NCI-H187 (cell line): ENCODE measurements at places on chromosomes 11 and 22.

DNA sequence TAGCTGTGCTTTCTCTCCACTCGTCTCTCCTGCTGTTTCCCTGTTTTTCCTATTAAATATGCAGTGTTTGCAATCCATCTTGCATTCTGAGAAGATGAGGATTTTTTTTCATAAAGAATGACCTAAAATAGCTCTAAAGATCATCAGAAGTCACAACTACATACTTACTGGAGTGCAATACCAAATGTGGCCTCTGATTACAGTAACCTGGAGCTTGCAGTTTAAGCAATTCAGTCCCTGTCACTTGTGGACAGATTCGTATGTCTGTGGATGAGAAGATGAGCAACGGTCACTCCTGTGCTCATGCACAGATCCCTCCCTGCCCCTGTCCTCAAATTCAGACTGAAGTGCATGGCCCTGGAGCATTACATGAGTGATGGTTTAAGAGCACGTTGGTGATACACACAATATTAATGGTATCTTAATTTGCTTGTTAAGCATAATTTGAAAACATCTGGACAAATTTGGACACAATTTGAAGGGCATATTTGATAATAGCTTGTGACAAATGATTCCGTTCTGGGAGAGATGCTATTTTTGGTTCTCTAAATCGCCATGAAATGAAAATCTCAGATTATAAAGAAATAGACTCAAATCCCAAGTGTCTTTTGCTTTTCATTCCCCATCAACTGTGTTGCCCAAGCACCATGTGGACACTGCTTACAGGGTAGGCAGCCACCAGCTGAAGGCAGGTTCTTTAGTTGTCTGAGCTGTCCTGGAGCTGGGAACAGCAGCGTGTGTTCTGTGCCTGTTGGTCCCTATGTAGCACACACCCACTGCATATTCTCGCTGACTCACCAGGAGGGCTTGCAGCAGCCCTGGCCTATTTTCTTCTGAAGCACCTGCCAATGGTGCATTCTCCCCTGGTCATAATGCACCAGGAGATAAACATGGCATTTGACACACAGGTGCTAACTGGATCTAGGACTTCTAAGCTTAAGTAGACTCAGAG lies 32.6 kb upstream of the PRAME start:
- DNase-seq = no peak

DNA sequence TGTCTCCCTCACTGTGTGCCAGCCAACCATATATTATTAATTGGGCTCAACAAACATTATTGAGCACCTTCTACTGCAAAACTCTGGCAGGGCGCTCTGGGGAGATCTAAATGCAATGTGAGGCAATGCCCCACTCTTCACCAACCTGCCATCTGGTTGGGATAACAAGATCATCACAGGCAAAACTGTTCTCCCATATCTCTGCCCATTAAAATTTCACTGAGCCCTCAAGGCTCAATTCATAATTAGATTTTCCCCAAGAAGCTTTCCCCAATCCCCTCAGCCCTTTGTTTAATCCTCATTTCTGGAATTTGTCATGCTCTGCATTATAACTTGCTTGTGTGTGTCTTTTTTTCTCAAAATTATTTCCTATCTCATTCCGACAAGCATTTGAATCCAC lies 106.6 kb downstream of the ARL14EP start:
- DNase-seq = no peak

- DNase-seq = no peak
These were observed 111.7 kb downstream of the MYO18B start for GRCh38 chr22:25853501-25854284.

DNA sequence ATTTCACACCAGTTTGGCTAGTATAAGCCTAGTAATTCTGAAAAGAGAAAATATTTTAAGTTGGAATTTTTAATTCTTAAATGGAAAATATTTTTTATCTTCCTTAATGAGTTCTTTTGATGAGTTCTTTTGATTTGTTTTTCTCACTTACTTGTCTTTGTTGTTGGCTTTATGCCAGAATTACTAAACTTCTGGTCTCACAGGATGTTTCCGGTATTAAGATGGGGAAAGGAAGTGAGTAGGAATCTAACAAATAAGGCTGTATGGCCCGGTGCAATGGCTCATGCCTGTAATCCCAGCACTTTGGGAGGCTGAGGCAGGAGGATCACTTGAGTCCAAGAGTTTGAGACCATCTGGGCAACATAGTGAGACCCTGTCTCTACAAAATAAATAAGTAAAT lies 106.4 kb downstream of the ARHGAP42 start:
- DNase-seq = no peak

GRCh38 chr11:6755303-6755952 lies 16.3 kb downstream of the OR2AG2 start:
- DNase-seq = no peak

- no peak for DNase-seq
These were observed 690 bp upstream of the UVRAG start for GRCh38 chr11:75814363-75814676.

GRCh38 chr11:96752221-96752620 lies 362.4 kb downstream of the JRKL start:
- DNase-seq = no peak

DNA sequence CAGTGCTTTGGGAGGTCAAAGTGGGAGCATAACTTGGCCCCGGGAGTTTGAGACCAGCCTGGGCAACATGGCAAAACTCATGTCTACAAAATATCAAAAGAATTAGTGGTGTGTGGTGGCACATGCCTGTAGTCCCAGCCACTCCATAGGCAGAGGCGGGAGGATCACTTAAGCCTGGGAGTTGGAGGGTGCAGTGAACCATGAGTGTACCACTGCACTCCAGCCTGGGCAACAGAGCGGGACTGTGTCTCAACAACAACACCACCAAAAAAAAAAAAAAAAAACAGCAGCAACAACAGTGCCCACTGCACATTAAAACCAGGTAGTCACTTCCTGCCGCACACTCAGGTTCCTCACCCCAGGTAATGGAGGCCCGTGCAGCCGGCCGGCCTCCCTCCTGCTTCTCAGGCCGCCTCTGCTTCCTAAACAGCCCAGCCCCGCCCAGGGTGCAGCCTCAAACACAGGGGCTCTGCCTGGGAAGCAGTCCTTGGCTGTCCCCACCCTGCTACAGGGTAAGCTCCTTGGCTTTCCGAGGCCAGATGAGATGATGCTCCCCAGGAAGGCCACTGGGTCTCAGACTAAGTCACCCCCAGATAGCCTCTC lies 318.3 kb downstream of the SHANK2 start:
- DNase-seq = no peak

DNA sequence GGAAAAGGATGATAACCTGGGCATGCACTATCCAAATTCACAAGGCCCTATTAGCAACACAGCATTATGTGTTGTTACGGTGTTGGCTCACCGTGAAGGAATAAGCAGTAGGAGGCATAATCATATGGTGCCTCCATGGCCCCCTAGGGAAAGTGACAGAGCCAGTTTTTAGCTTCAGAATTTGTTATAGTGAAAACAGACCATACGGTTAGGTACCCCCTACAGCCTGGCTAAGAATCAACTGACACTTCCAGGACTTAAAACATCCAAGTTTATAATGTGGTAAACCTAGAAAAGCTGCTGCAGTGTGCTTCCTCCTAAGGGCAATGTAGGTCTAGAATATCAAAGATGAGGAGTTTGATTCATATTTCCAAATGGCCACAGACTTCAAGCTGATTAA lies 30.4 kb downstream of the KIF18A start:
- no peak for DNase-seq

DNA sequence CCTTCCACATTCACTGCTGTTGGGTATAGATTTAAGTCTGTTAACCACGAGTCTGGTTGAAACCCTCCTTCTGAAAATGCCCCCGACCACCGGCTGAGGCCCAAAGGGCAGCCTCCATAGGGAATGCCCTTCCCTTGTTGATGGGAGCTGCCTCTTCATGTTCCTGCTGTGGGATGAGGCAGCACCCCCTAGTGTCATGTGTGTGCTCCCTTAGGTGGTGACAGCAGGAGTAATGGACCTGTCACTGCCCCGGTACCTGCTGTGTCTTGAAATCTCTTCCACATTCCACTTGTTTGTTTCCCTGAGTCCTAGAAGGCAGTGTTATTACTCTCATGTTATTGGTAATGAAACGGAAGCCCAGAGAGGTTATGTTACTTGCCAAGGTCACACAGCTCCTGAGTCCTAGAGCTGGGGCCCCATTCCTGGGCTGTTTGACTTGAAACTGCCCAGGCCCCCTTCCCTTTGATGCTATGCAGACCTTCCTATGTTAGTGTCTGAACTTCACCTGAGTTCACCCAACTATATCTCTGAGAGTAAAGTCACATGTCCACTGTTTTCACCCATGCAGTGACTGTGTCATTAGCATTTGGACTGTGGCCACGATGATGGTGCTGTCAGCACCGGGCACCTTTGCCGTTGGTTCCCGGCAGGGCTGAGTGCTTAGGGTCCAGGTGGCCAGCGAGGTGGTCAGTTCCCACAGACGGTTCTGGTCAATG lies 234.3 kb downstream of the TBC1D22A start:
- no peak for DNase-seq

- no peak for DNase-seq
These were observed 77.5 kb downstream of the THAP12 start for GRCh38 chr11:76303399-76303798.

GRCh38 chr11:85813721-85814120 lies 2.8 kb upstream of the SYTL2 start:
- peak; percentile 8 for DNase-seq

DNA sequence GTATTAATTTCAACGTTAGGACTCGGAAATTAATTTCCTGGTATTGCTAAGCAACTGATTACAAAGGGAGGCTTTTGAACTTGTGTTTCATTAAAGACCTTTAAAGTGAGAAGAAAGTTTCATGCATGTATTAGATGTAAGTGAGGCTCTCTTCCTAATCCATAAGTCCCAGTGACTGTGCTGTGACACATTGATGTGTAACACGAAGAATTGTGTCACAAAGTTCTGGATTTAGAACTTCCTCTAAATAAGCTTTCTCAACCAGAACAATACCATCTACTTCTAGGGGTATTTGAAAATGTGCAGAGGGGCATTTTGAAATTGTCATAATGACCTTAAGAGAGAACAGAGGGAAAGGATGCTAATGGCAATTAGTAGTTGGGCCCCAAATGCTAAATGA lies 14.4 kb downstream of the DCUN1D5 start:
- DNase-seq = no peak

DNA sequence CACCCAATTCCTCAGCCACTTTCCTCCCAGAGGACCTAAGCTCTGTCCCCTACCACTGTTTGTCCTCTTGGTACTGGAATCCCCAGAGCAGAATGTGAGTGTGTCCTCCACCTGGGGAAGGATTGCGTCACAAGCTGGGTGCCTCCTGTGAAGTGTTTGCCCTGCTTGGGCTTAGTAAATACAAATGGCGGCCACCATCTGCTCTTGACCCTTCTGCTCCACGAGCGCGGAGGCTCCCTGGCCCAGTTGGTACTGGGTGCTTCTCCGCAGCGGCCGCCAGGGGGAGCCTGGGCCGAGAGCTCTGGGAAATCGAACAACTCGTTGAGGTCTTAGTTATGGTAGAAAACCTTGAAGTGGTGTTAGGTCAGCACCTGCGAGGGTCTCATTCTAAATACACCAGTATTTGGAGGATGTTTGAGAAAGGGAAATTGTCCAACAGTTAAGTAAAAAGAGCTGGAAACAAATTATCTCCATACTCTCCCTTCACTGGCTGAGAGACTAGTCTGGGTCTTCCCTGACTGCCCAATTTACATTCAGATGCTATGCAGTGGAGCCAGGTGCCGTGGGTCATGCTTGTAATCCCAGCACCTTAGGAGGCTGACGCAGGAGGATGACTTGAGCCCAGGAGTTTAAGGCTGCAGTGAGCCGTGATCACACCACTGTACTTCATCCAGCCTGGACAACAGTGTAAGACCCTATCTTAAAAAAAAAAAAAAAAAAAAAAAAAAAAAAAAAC lies 74.6 kb upstream of the TEAD1 start:
- no peak for DNase-seq

DNA sequence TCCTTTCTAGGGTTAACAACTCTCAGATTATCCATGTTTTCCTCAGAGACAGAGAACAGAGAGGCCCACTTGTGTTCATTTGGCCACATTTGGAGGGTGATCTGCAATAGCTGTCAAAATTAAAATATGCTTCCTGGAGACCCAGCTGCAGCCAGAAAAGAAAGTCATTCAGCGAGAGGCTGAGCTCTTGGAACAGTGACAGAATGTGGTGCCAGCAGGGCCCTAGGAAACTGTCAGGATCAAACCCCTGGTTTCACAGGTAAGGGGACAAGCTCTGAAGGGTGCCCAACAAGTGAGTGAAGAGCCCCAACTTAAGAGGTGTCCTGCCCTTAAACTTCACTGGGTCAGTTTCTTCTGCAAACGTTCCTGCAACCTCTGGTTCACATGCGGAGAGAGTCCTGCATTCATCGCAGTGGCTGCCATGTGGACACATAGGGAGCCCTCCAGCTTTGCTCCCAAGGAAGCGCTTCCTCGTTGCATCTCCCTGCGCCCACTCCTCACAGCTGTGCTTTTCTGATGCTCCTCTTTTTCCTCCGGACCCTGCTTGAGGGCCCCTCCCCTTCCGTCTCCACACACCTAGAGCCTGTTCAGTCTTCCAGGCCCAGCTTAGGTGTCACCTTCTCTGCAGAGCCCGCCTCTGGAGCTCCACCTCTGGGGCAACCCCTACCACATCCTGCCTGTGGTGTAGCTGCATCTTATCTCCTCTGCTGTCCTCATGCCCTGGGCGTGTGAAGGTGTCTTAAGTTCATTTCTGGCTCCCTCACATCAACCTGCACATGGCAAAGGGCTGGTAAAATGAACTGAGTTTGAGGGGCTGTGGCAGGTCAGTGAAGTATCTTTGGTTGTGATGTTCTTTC lies 3.9 kb downstream of the UCP3 start:
- DNase-seq = no peak

DNA sequence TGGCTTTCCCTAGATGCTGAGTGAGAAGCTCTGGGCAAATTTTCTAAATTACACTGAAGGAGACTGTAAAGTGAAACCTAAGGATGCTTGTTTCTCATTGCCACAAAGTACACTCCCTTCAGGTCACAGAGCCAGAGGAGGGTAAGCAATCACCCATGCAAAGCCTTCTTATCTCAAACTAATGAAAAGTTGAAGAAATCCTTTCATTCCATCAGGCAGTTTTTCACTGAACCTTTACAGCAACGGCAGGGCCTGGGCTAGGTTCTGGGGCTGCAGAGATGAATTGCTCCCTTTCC lies 106.2 kb downstream of the RASSF10 start:
- DNase-seq = no peak

- DNase-seq = no peak
These were observed 6.8 kb downstream of the CACNA1I start for GRCh38 chr22:39577366-39577765.

GRCh38 chr11:43914466-43914865 lies 28.0 kb upstream of the C11orf96 start:
- DNase-seq = no peak

DNA sequence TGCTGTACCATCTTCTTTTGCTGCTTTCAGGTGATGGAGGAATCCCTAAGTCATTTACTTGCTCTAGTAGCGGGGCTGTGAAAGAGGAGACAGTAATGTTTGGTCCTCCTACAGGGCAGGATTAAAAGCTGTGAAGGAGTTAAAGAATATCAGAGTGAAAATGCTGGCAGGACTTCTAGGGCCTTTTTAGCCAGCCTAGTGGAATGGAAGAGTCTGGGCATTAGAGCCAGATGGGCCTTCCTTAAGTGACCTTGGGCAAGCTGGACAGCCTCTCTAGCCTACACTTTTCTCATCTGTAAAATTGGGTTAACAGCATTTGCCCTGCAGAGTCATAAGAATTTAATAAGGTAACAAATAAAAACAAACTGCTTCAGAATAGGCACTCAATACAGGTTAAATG lies 114.7 kb downstream of the RBFOX2 start:
- DNase-seq = no peak

- no peak for DNase-seq
These were observed 2.2 kb downstream of the OR56B1 start for GRCh38 chr11:5738431-5738830.

- DNase-seq = no peak
These were observed 1136.2 kb downstream of the LRRC4C start for GRCh38 chr11:40323241-40323640.

GRCh38 chr11:76918941-76919386 lies 58.2 kb downstream of the ACER3 start:
- no peak for DNase-seq
